Putamen (tissue), 1 donor: ENCODE measurements at places on chromosomes 3 and 15.

GRCh38 chr15:48331796-48332641 lies 790 bp downstream of the DUT start:
- peak; percentile 64 for DNase-seq

DNA sequence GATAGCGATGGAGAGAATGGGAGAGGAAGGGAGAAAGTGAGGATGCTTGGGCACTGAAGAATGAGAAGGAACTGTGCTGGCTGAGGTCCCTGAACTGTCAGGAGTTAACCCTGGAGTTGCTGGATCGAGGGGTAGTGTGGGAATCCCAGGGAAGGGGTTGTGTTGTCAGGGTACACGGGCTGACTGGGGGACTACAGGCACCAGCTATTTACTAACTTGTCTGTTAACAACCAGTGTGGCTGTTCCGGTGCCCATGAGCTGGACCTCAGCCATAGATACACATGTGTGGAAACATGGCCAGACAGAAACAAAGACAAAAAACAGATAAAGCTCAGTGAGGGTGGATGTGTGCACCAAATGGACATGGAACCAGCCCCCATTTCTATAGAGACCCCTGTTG lies 55.1 kb downstream of the GASK1A start:
- no peak for DNase-seq

- DNase-seq: no peak
Observed at GRCh38 chr3:15637131-15637951, 35.8 kb downstream of the BTD start.

- no peak for DNase-seq
Observed at GRCh38 chr15:72315706-72316370, 4.1 kb downstream of the CELF6 start.

GRCh38 chr3:193947596-193947995 lies 188.4 kb upstream of the HES1 start:
- no peak for DNase-seq

DNA sequence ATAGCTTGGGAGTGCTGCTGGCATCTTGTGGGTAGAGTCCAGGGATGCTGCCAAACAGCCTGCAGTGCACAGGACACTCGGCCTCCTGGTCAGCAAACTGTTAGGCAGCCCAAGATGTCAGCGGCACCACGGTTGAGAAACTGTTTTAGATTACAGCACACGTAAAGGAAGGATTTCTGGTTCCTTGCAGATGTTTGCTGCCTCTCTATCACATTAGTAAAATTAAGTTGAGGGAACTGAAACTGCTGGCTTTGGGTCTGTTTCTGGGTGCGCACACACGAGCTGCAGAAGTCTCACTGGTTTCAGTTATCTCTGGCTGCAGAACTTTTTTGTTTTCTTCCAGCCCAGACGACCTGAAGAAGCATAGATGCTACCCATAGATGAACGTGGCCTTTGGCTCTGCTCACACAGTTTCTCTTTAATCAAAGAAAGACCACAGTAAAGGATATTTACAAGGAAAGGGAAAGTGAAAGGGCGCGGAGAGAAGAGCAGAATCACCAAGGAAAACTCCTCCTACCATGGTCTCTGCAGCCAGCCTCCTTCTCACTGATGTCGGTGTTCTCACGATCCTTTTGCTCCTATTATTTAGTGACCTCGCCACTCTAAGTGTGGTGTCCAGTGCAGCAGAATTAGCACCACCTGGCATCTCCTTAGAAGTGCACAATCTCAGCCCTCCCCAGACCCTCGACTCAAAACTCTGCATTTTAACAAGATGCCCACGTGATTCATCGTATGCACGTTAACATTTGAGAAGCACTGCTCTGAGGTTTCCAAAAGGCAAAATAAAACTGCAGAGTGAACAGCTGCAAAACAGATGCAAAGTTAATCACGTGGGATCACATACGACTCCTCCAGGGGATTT lies 50.6 kb upstream of the AKAP13 start:
- DNase-seq: no peak

GRCh38 chr15:101052681-101053121 lies 133.5 kb downstream of the LRRK1 start:
- DNase-seq: no peak

DNA sequence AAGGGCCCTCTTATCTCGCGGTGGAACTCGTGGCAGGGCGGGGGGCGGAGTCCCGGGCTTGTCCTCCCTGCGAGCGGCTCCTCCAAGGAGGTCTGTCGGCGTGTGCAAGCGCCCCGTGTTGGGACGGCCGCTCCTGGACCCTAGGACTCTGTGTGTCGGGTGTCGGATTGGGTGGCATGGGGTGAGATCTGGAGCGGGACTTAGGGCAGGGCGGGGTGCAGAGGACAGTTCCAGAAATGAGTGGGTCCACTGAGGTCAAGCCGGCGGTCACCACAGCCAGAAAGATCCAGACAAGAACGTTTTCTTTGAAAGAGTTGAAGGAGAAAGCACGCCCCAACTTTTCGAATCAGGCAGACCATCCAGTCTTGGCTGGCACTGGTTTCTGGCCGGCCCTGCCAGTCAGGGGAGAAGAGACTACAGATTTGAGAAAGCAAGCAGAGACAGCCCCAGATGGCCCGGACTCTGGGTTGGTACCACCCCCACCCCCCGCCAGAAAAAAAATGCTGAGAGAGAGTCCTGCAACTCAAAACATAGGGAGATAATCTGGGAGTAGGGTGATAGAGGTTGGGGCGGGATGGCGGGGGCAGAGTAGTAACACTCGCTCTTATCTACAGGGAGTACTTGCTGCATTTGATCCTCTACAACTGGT lies 784 bp upstream of the CISH start:
- DNase-seq: no peak

DNA sequence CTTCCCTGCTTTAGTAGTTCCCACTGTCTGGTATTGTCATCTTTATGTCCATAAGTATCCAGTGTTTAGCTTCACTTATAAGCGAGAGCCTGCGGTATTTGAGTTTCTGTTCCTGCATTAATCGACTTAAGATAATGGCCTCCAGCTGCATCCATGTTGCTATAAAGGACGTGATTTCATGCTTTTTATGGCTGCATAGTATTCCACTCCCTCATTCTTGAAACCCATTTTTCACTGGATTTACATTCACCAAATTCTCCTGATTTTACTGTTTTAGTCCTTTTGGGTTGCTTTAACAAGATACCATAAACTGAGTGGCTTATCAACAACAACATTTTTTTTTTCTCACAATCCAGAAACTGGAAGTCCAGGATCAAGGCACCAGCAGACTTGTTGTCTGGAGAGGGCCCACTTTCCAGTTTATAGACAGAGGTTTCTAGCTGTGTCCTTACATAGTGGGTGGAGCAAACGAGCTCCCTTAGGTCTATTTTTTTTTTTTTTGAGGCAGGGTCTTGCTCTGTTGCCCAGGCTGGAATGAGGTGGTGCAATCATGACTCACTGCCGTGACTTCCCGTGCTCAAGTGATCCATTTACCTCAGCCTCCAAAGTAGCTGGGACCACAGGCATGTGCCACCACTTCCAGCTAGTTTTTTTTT lies 6.1 kb upstream of the TICRR start:
- no peak for DNase-seq

- no peak for DNase-seq
Observed at GRCh38 chr3:195005251-195005620, 265.7 kb downstream of the XXYLT1 start.

DNA sequence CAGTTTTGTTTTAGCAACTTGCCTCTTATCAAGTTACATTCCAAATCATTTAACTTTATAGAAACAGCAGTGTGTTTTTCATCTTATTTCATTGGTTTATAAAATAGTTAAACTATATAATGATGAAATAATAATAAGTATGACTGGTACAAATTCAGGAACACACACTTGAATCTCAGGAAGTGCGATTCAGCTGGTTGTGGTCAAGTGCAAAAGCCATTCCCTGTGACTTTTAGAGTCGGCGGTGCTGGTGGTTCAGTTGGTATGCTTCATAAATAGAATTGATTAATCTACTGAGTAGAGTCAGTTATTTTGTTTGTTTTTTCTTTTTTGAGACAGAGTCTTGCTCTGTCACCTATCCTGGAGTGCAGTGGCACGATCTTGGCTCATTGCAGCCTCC lies 22.7 kb downstream of the SACM1L start:
- no peak for DNase-seq

DNA sequence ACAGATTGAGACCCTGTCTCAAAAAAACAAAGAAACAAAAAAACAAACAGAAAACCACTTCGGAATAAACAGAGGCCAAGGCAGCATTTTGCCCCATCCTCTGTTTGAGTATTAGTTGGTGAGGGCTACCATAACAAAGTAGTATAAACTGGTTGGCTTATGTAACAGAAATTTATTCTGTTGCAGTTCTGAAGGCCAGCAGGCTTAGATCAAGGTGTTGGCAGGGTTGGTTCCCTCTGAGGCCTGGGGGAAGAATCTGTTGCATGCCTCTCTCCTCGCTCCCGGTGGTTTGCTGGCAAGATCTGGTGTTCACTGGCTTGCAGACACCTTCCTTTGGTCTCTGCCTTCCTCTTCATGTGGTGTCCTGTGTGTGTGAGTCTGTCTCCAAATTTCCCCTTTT lies 261.6 kb downstream of the PDZRN3 start:
- DNase-seq: no peak

- DNase-seq: peak; percentile 19
Observed at GRCh38 chr15:70320482-70320881, 222.8 kb upstream of the TLE3 start.

DNA sequence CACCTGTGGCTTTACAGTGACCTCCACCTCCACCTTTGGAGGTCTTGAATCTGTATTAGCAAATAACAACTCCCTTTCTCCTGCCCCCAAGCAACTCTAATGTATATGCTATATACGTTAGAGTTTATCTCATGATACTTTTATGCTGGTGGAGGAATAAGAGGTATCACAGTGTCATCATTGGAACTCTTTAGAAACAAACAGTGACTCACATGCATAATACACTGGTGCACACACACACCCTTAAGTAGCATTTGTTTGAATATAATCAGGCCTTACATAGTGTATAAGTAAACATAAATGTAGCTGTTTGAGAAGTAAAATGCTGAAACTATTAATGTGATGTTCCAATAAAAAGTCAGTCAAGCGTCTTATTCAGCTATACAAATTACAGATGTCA lies 280.2 kb upstream of the C2CD4B start:
- DNase-seq: no peak

GRCh38 chr3:71771126-71771525 lies 13.8 kb downstream of the PROK2 start:
- DNase-seq: no peak

- peak; percentile 15 for DNase-seq
Observed at GRCh38 chr3:27590437-27591298, 106.5 kb upstream of the SLC4A7 start.

- peak; percentile 47 for DNase-seq
Observed at GRCh38 chr3:54003136-54003535, 111.5 kb upstream of the SELENOK start.

DNA sequence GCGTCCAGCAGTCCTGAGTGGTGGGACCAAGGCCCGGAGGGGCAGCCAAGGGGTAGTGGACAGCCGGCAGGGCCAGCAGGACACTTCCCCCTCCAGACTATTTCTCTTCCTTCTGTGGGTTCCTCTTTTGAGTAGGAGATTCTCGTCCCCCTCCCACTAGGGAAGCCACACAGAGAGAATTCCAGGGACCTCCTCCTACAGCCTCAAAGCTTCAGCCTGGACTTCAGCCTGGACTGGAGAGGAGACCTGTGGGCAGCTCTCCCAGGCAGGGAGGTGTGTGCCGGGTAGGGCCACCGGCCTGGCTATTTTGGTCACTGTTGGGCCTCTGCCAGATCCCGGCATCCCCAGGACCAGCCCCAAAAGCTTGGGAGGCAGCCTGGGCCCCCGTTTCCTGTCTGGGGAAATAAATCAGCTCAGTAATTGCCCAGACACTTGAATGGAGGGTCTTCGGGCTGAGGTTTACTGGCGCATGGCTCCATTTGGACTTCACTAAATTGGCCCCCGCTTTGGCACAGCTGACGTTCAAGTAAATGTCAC lies 1.3 kb downstream of the SLC6A6 start:
- DNase-seq: peak; percentile 28

GRCh38 chr15:40995656-40996055 lies 42.4 kb downstream of the CHAC1 start:
- DNase-seq: no peak

GRCh38 chr3:43349716-43350115 lies 63.4 kb downstream of the SNRK start:
- no peak for DNase-seq

DNA sequence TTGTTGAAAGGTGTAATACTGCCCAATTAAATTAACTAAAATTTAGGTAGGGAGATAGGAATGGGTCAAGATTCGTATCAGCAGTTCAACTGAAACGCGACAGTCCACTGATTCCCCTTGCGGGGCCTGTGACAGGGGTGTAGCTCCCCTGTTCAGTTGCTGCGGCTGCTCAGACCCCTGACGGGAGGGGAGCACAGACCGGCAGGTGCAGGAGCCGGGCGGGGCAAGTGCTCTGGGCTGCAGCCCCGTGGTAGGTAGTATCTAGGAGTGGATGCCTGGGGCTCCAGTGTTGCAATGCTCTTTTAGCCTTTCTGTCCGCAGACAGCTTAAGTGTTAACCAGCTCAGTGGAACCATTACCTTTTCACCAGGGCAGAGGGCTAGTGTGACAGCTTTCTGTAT lies 164.9 kb downstream of the ROBO2 start:
- DNase-seq: no peak

DNA sequence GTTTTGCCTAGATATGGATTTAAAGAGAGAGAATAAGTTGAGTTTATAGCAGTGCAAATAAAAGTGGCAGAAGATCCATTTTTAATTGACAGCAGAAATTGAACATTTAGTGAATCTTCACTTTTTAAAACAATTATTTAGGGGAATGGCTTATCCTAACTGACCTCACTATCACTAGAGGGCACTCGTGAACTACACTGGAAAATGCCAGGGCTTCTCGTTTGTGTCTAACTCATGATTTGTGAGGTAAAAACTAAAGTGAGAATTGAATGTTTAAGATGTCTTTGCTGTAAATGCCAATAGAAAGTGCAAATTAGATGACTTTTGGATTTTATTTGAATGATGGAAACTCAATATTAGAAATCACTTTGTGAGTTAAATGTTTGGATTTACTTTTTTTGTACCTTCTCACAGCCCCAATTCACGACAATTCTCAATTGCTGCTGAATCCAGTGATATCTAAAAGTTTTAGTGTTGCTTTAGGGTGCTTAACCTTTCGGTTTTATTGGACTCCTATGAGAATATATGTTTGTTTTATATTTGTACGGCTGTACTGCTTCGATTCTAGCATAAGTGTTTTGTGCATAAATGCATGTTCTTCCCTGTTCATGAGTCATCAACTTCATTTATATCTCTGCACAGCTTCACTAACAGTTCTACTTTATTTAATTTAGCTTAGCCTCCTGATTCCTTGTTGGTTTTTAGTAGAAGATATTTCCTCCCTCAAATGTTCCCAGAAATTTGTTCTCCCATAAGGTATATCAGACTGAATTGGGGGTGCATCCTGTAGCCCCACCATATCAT lies 462.1 kb downstream of the MFSD1 start:
- DNase-seq: peak; percentile 47
